NCI-H1105 treated with DMSO at 0.1 percent for 48 hours (cell line): ENCODE measurements at places on chromosomes 2 and 18.

- no peak for DNase-seq
These were observed 534.9 kb upstream of the TNP1 start for GRCh38 chr2:217394510-217395351.

GRCh38 chr2:235343869-235344268, 150.0 kb upstream of the AGAP1 start:
- no peak for DNase-seq

- no peak for DNase-seq
These were observed 169.9 kb downstream of the BCL11A start for GRCh38 chr2:60383401-60384143.

DNA sequence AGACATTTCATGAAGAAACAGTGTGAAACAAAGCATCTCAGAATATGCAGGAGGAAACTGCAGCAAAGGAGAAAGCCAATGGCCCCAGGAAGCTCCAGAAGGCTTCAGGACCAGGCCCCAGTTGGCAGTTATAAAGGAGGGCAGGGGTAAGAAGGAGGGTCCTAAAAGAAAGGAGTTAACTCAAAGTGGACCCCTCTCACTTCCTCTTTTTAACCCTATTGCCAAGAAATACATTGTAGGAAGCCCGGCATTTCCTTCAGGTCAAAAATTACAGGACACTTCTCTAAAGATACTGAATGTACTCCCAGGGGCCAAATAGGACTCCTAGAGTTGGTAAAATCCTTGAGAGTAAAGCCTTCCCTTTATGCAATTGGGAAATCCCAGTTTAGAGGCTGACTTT, 77.1 kb upstream of the TGFA start:
- no peak for DNase-seq

GRCh38 chr18:55576001-55576400, 12.0 kb downstream of the TCF4 start:
- no peak for DNase-seq

- DNase-seq = no peak
These were observed 33.9 kb downstream of the MEX3C start for GRCh38 chr18:51163543-51163942.

- no peak for DNase-seq
These were observed 186.5 kb downstream of the SH3BP4 start for GRCh38 chr2:235138339-235138738.

DNA sequence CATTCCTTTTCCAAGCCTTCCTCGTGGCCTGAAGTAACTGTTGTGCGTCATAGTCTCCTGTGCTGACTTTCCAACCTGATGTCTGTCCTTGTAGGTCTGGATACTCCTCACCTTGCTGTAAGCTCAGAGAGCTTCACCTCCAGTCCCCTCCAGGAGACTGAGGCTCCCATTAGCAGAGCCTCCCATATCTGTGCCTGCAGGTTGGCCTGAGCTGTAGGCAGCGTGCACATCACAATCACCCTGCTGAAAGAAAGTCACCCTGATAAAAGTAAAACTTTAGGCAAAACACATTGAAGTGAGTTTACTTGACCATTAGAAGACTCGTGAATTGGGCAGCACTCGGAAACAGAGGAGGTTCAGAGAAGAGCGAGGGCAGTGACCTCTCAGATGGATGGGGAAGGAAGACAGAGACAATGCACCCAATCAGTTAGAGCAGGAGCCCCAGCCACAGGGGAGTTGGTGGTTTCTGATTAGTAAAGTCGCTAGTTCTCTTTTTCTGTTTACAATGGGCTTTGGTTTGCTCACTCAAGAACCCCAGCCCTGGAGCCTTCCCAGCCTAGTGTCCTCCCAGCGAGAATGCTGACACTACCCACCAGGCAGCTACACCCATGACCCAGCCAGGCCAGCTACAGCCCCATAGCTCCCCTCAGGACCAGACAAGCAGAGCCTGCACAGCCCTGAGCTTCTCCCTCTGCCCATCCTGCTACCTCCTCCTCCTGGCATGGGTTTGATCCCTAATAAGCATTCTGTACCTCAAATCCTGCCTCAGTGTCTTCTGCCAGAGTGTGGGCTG, 12.1 kb upstream of the TPO start:
- DNase-seq = no peak
